ENCODE measurements at places on chromosomes 7 and 10.

- peak overlapping the region; percentile 97 for H3K27ac ChIP-seq
- peaks cover 3% of the 10 kb centered on the region for H3K27me3 ChIP-seq
- H3K4me1 ChIP-seq, result peaks cover 38% of the 10 kb centered on the region
- no peak for DNase-seq
- peaks cover 20% of the 10 kb centered on the region for H3K36me3 ChIP-seq
- H3K4me3 ChIP-seq, result peak overlapping the region; percentile 99
These were observed 492 bp upstream of the VCL start for GRCh38 chr10:73997461-73997786.

DNA sequence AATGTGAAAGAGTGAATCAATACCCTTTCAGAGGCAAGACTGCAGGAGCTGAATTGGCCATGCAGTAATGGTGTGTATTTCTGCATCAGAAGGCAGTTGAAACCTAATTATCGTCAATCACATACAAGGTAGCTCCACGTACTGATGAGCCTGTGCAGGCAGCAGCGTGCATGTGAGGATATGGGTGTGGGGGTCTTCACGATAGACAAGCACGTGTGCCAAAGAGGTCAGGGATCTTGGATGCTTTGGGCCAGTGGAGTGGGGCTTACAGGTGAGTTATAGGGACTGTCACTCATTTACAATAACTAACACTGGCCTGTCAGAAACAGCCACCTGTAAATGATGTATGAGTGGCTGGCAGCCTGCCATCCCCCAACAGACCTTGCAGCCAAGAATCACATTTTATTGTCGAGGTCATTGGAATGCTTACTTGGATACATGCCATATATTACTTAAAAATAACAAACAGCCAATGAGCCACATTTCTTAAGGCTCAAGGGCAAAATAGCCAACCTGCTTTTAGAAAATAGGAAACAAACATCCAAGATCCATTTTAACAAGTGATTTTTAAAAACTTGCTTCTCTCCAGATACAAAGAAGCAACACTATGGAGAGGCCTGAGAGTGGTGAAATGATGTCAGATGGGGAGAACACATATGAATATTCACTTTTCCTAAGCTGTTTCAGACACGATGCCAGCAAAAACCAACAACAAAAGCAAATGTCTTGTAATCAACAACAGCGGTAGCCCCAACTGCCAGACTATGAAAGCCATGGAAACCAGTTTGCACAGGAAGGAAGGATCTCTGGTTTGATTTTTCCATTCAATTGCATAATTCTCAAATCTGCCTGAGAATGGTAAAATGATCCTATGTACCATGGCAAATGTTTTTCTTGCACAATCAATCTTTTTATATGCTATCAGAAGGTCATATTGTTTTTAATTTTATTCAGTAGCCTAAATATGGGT, 210.7 kb downstream of the SKAP2 start:
- H3K4me3 ChIP-seq, result peak overlapping the region; percentile 13
- peaks cover 39% of the 10 kb centered on the region for H3K4me1 ChIP-seq
- H3K27me3 ChIP-seq, result peaks cover 24% of the 10 kb centered on the region
- H3K27ac ChIP-seq, result peak overlapping the region; percentile 62
- no peaks in the 10 kb centered on the region for H3K36me3 ChIP-seq
- DNase-seq, result no peak

- H3K4me1 ChIP-seq, result peaks cover 14% of the 10 kb centered on the region
- no peaks in the 10 kb centered on the region for H3K36me3 ChIP-seq
- H3K27me3 ChIP-seq, result no peaks in the 10 kb centered on the region
- no peak overlapping the region for H3K4me3 ChIP-seq
These were observed 135.0 kb downstream of the NT5C2 start for GRCh38 chr10:103058034-103058433.

DNA sequence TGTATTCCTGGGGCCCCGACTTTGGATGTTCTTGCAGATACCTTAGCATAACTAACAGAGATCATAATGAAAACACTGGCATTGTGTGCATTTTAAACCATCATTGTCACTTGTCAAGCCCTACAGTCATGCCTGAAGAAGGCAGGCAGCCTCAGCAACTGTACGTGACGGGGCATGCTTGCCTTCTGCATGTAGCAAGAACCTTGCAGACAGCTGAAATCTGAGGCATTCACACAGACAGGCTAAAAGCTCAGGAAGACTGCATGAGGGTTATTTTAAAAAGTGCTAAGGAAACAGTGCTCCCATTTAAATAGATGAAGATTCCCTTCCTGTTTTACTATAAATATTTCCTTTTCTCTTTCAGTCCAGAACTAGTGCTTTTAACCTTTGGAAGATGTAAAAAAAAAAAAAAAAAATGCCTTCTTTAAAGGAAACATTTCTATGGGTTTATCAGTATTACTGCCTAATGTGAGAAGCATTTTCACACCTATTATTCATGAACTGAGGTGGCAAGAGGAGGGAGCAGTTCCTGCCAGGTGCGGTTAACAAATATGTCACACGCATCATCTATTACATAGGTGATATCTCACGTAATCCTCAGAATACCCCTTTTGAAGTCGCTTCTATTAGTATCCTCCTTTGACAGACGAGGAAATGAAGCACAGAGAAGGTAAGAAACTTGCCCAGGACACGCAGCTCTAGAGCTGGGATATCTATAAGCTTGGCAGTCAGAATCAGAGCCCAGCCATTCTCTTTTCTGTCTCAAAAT, 88.1 kb downstream of the PRKCQ start:
- no peak overlapping the region for H3K27ac ChIP-seq
- no peaks in the 10 kb centered on the region for H3K36me3 ChIP-seq
- no peaks in the 10 kb centered on the region for H3K4me1 ChIP-seq
- peaks cover 7% of the 10 kb centered on the region for H3K27me3 ChIP-seq

GRCh38 chr7:43619213-43620012, 36.5 kb downstream of the STK17A start:
- H3K27ac ChIP-seq, result no peak overlapping the region
- no peak overlapping the region for H3K4me3 ChIP-seq
- peaks cover 21% of the 10 kb centered on the region for H3K36me3 ChIP-seq
- H3K27me3 ChIP-seq, result no peaks in the 10 kb centered on the region
- DNase-seq, result no peak
- H3K4me1 ChIP-seq, result no peaks in the 10 kb centered on the region

Measured in type B pancreatic cell (in vitro differentiated cells).